Fibroblast of skin of abdomen (primary cell): ENCODE measurements at places on chromosomes 12 and 14.

- DNase-seq = no peak
These were observed 134.2 kb downstream of the KCNK10 start for GRCh38 chr14:88188745-88189416.

DNA sequence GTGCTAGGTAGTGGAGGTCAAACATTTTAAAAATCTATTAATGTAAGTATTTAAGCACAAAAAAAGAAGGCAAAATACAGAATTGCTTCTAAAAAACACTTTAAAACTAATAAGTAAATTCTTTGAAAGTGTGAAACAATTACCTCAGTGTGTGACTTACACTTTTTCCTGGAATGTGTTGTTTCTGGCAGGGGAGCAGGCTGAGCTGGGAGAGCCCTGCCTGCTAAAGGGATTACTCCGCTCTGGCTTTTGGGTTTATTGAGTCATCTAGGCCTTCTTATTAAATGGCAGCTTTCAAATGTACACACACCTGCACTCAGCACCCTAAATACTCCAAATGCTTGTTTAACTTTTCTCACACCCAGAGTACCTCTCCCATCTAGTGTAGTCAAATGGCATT lies 279.8 kb downstream of the AKAP6 start:
- DNase-seq = peak; percentile 73

- no peak for DNase-seq
These were observed 13.0 kb upstream of the NELL2 start for GRCh38 chr12:44889162-44889561.

- DNase-seq = no peak
These were observed 32.6 kb downstream of the DDX11 start for GRCh38 chr12:31106101-31106803.

- DNase-seq = peak; percentile 52
These were observed 96.2 kb downstream of the CPSF2 start for GRCh38 chr14:92217936-92218335.

- DNase-seq = no peak
These were observed 11.7 kb downstream of the NAV3 start for GRCh38 chr12:77842430-77842829.

GRCh38 chr12:3129301-3130056 lies 52.3 kb downstream of the TSPAN9 start:
- DNase-seq = peak; percentile 86

- no peak for DNase-seq
These were observed 86.4 kb upstream of the PIWIL1 start for GRCh38 chr12:130251236-130251780.

DNA sequence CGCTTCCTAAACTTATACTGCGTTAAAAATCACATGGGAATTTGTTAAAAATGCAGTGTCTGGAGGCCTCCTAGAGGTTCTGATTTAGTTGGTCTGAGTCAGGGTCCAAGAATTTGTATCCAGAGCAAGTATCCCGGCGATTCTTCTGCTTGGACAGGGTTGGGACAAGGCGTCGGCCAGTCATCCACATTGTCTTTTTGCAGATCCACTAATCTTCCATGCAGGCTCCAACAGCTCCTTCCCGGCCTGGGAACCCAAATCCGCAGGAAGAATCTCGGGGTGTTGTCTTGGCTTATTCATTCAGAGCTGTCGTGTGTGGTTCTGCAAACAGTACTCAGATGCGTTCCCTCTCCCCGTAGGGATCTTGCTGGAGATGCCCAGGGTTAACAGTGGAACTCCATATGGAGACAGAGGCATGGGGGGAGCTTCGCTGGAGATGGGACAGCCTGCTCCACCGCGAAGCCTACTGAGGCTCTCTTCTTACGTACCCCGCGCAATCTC lies 25.3 kb downstream of the GPRC5D start:
- peak; percentile 47 for DNase-seq

DNA sequence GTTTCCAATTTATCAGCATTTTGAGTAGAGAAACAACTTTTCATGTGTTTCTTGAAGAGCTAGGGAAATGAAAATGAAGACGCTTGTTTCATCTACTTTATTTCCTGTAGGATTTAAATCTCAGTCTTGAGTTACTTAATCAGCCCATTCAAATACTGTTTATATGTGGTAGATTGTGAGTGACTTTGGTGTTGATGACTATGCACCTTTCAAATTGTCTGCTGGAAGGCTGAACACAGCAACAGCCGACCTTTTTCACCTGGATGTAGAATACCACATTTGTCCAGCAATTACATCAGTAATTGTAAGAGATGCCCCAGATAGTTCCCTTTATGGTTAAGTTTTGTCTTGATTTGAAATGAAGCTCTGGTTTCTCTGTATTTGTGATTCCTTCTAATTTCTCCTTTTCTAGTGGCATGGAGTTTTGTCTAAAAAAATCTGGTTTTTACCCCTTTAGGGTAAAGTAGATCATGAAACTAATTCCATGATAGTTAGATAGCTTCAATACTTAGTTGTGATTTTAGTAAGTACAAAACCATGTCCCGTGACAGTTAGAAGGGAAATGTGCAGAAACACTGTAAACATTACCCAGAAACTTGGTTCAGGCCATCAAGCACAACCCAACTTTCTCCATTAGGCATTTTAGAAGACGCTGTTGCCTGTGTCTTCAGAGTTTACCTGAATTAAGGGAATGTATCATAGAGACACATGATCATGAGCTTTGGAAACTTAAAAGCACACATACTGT lies 165.0 kb downstream of the SRGAP1 start:
- no peak for DNase-seq

- DNase-seq = no peak
These were observed 7.0 kb downstream of the MYL2 start for GRCh38 chr12:110913119-110914056.

DNA sequence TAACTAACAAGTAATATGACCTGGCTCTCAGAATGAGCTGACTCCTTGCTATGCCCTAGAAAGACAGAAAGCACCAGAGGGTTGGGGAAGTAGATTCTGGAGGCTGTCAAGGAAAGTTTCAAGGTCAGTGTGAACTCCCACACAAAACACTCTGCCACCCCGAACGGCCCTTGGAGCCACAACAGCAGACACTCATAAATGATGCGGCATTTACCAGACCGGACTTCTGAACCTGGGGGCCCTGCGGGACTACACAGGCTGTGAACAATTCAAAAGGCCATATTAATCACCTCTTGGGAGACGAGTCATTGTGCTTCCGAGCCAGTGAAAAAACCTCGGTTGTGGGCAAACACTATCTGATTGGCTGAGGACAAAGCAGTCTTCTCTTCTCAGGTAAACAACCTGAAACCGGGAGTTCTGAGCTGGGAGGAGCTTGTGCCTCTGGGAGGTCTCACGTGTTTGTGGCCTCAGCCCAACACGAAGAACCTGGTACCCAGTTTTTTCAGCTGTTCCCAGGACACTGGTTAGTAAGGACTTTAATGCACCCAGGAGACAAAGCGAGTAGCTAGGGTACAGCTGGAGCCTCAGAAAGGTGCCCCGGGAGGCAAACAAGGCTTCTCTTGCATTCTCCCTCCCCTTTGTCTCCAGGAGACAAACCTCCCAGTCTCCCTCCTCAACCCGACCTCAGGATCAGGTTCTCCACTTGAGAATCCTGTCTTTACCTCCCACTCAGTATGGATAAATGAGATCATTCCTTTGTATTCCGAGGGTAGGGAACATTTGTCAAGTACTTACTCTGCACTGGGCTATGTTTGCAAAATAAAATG lies 35.3 kb downstream of the VWF start:
- peak; percentile 18 for DNase-seq

- DNase-seq = no peak
These were observed 4.5 kb upstream of the OAS2 start for GRCh38 chr12:112973818-112974231.

- peak; percentile 77 for DNase-seq
These were observed at the start of gene ACADS for GRCh38 chr12:120725659-120726509. Gene ACADS, plus strand, starts transcription at chr12:120725826. Its CDS starts 60 bp downstream, at chr12:120725886.

- DNase-seq = peak; percentile 99
These were observed 56.0 kb upstream of the HECTD1 start for GRCh38 chr14:31263485-31264133.

- peak; percentile 39 for DNase-seq
These were observed 41.1 kb upstream of the PCED1B start for GRCh38 chr12:47038270-47038748.

DNA sequence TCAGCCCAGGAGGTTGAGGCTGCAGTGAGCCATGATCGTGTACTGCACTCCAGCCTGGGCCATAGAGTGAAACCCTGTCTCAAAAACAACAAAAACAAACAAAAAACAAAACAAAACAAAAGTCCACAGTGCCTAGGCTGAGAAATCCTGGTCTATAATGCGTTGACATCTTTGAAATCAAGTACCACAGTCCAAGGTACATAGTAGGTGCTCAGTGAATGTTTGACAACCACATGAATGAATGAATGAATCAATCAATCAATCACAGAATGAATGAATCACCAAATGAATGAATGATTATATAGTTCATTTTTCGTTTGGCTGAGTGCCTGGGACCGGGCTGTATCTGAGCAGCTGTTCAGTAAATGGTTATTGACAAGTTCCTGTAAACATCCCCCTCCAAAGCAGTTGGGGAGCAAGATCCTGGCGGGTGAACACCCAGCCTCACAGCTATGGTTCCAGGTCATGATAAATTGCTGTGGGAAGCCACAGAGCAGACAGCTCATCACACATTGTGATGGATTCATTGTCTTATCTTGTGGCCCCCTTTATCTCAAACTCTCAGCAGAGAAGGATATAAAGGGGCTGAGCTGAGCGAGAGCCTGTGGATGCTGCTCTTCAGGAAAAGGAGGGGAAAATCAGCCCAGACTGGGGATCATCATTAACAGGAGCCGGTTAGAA lies 30.4 kb upstream of the IFT81 start:
- DNase-seq = no peak

DNA sequence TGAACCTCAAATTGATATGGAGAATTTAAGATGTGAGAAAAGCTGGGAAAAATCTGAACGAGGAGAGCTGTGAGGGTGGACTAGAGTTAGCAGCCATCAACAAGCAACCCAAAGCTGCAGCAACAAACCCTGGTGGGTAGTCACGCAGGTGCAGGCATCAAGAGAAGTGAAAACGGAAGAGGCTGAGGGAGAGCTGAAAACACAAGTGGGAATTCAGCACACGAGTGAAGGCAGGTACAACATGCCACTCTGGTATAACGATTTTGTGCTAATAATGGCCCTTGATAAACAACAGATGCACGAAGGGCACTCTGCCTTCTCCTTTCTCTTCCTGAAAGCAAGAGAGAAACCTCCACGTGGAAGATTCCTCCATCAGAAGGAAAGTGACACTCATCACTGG lies 11.5 kb downstream of the TCL1B start:
- no peak for DNase-seq

- DNase-seq = no peak
These were observed 81.2 kb upstream of the ATF7IP start for GRCh38 chr12:14284184-14284722.

GRCh38 chr12:2231011-2231595 lies 178.3 kb downstream of the CACNA1C start:
- peak; percentile 38 for DNase-seq

GRCh38 chr14:76782115-76782884 lies 21.0 kb downstream of the VASH1 start:
- no peak for DNase-seq

DNA sequence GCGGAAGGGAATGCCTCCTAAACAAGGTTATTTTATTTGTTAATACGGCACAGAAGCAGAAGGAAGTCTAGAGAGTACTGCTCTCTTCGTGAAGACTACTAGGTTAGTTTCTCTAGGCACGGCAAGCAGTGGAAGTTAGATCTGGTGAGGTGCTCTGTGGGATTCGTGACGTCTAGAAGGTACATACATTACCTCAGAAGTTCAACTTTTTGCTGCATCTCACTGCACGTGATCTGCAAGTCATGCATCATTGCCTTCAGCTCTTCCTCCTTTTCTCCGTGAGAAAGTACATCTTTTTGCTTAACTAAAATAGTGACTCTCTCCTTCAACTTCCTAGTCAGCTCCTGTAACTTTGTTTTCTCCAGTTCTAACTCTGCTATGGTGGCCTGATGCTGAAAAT lies 74.7 kb downstream of the NIN start:
- no peak for DNase-seq

GRCh38 chr12:132162508-132163031 lies 18.3 kb downstream of the NOC4L start:
- DNase-seq = peak; percentile 63

GRCh38 chr12:108046135-108046534 lies 83.0 kb upstream of the WSCD2 start:
- DNase-seq = no peak

GRCh38 chr12:25155022-25155576 lies 39.9 kb downstream of the DNAI7 start:
- DNase-seq = peak; percentile 35

DNA sequence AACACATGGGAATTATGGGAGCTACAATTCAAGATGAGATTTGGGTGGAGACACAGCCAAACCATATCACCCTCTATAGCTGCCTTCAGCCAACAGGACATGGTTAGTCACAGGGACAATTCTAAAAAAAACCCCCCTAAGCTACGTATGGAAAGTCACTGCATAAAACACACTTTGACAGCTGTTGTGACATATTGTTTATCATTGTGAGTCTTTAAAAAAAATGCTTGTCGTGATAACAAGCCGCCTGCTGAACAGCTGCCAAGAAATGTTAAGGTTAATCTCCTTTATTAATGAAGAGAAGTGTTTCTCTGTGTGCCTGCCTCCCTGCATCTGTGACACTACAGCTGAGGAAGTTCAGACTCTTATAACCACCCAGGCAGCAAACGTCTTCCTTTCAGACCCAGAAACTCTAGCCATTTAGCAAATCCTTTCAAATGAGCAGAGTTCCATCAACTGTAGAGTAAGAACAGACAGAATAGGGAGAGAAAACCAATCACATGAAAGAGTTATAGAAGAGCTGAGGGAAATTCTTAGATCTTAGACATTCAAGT lies 1459.6 kb upstream of the TMEM132C start:
- DNase-seq = no peak

- peak; percentile 96 for DNase-seq
These were observed 183.1 kb upstream of the HIF1A start for GRCh38 chr14:61512026-61512834.

- DNase-seq = no peak
These were observed 21.3 kb upstream of the BCDIN3D start for GRCh38 chr12:49863946-49864797.

DNA sequence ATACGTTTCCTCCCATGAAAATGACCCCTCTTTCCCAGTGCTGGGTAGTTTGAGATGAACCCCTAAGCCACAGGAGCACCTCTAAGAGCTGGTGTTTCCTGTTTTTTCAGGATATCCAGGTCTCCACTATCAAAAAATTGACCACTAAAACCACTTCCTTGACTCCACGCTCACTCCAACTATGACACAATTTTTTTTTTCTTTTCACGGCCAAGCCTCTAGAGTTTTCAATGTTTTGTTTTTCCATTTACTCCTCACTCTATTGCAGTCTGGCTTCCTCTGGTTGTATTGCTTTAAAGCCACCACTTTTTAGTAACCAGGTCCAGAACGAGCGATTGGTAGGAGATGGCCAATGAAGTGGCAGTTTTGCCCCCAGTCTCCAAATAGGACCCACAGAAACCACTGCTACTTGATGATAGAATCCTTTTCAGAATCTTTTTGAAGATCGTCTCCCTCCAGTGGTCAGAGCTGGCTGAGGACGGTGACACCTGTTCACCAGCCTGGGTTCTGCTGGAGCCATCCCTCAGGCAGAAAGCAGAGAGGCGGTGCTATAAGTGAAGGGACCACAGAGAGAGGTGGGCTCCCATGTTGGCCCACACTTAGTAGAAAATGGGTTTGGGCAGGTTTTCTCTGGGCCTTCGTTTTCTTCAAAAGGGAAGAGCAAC lies 454.4 kb downstream of the VRK1 start:
- no peak for DNase-seq

- DNase-seq = peak; percentile 49
These were observed 484 bp downstream of the ALKBH1 start for GRCh38 chr14:77707355-77707723.

GRCh38 chr14:105093038-105093430 lies 27.8 kb upstream of the GPR132 start:
- DNase-seq = peak; percentile 75
